Stimulated activated naive CD4-positive, alpha-beta T cell treated with Interleukin-2 at 50 U/mL for 16 hours (primary cell): ENCODE measurements at places on chromosomes 1 and 21.

DNA sequence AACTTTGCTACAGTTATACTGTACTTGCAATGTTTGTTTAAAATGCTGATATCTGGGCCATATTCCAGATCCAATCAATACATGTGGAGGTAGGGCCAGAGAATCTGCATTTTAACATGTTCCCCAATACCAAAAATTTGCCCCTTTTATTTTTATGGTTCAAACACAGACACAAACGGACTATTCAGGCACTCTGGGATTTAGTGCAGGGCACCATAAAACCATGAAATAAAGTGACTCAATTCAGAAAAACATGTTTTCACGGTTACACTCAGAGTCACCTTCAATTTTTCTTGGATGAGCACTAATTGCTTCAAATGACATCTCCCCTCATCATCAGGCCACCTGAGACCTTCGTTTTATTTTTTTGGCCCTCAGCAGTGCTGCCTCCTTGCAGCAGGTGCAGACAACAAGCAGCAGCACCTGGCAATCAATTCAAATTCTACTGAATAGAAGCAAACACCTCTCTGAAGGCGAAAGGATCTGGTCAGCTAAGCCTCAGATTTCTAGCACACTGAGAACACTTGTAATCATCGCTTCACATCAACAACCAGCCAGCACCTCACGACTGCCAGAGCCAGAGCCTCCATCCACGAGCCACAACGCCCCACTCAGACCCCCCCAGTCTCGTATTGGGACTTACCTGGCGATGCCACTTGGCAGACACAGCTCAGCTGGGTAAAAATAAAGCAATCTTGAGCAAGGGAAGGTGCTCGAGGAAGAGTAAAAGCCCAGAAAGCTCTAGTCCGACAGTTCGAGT lies 1.1 kb downstream of the ERO1B start:
- no peak for DNase-seq

DNA sequence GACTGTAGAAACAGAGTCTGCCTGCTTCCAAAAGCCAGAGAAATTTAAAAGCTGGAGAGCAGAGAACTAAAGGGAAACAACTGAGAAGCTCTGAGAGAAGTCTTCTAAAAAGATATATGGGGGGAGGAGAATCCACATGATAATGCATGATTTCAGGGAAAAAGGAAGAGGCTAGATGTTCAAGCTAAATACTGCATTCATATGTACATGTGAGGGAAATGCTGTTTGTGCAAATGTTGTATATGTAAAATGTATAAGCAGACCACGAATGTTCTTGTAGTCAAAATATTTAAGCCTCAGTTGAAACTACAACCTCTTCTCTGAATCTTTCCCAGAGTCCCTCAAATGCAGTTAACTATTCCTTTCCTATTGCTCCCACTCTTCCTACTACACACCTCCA lies 79.2 kb downstream of the AKT3 start:
- no peak for DNase-seq

DNA sequence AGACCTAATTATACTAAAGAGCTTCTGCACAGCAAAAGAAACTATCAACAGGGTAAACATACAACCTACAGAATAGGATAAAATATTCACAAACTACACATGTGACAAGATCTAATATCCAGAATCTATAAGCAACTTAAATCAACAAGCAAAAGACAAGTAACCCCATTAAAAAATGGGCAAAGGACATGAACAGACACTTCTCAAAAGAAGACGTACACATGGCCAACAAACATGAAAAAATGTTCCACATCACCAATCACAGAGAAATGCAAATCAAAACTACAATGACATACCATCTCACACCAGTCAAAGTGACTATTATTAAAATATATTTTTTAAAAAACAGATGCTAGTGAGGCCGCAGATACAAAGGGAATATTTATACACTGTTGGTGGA lies 99.8 kb downstream of the FAF1 start:
- no peak for DNase-seq

- no peak for DNase-seq
Measured at GRCh38 chr1:63148825-63149645, 173.3 kb upstream of the FOXD3 start.

DNA sequence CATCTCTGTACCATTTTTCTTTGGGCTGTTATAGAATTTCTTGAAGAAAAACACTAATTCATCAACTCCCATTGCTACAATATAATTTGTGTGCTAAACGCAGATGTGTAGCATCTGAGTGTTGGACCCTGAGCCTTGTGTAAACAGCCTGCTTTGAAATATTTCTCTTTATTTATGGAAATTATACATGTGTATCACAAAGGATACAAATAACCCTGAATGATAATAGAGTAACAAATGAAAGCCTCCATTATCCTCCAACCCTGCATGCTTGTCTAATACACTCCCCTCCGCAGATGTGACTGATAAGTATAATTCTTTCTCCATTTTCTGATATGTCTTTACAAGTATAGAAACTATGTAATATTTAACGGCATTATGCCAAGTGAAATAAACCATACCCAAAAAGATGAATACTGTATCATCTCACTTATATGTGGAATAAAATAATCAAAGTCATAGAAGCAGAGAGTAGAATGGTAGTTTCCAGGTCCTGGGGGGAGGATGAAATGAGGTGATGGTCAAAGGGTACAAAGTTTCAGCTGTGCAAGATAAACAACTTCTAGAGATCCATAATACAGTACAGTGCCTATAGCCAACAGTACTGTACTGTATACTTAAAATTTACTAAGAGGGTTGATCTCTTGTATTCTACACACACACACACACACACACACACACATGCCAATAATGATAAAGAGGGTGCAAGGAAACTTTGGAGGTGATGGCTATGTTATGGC lies 2.8 kb upstream of the ADAM30 start:
- DNase-seq: no peak

GRCh38 chr21:15667010-15667409 lies 62.8 kb upstream of the USP25 start:
- no peak for DNase-seq

DNA sequence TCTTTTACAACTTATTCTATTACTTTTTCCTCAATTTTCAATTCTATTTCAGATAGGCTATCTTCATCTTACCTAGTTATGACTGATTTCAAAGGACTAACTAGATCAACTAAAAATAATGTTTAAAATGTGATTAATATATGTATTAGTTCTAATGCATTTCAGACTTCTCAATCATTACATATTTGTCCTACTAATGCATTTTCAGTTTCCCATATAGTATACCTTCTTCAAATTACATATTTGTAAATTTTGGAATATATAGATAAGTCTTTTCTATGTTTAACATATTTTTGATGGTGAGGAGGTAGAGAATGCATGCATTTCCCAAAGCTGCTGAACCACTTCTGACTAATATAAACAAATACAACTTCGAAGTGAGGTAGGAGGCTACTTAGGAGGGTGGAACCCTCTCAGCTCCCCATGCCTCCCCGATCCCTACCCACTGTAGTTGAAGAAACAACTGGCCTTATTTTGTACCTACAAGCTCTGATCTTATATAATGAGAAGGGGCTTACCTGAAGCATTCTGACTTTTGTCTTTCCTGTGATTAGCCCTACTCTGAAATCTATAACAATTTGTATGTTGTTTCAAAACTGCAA lies 1.7 kb downstream of the TRMT1L start:
- DNase-seq: no peak

- no peak for DNase-seq
Measured at GRCh38 chr1:204256531-204256930, 42.7 kb upstream of the GOLT1A start.

GRCh38 chr1:233172201-233172600 lies 123.3 kb downstream of the PCNX2 start:
- DNase-seq: no peak

- DNase-seq: no peak
Measured at GRCh38 chr1:56148326-56149193, 430.8 kb downstream of the PLPP3 start.

DNA sequence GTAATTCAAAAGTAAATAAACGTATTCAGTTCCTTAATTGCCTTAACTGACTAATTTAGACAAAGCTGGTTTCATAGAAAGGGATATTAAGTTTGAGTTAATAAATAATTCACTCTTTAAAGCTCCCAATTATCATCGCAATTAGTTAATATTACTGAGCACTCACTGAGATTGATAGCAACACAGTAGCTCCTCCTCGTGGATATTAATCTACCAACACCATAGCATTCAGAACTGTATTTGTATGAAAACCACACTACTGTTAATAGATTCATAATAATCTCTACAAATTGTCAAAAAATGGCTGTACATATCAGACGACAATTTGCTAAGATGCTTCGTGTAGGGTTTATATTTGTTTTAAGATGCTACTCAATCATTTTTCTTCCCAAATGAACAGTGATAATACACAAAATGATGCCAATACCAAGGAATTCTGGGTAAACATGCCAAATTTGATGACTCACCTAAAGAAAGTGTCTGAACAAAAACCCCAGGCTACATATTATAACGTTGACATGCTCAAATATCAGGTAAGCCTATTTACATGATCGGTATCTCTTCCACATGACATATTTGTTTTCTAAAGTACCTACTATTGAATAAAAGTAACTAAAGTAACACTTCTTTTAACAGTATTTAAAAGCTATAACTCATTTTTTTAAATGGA lies 18.8 kb upstream of the DYNLT5 start:
- DNase-seq: no peak

- no peak for DNase-seq
Measured at GRCh38 chr1:151056149-151056548, 3.3 kb downstream of the CDC42SE1 start.

DNA sequence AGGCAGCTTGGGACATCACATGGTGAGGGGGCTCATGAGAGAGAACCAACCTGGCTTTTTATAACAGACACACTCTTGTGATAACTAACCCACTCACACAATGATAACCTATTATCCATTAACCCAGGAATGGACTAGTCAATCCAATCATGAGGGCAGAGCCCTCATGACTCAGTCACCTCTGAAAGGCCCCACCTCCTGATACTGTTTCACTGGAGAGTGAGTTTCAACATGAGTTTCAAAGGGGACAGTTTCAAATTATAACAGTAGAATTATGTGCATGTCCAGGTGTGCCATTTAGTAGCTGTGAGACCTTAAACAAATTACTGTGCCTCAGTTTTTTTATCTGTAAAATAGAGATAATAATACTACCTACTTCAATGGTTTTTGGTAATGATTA lies 47.6 kb upstream of the PPP2R5A start:
- DNase-seq: no peak

DNA sequence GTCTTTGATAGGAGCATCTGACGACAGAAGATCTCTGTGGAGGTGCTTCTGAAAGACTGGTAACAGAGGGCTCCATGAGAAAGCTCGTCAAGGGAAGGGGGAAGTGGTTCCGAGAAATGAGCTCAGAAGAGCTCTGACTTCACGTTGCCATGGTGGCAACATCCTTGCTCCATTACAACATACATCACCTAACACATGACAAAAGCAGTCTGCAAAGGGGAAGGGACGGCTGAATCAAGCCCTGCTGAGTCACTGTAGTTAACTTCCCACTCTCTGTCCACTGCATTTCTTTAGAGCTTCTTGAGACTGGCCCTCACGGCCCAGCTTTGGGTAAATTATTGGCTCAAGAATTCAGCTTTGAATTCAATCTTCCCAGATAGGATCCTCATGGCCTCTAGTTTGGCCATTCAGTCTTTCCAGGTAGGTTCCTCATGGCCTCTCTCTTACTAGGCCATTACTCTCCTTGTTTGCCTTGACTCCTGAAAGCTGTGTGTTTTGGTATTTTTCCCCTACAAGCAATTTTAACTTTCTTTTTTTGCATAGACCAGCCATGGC lies 88.0 kb upstream of the ZNF648 start:
- no peak for DNase-seq

GRCh38 chr1:116997636-116998035 lies 3.9 kb upstream of the CD101 start:
- DNase-seq: no peak

GRCh38 chr1:175845985-175846384 lies 102.6 kb upstream of the TNR start:
- DNase-seq: no peak
